ENCODE measurements at places on chromosomes 5 and 9.

- no peak for DNase-seq
These were observed 56.0 kb upstream of the MSX2 start for GRCh38 chr5:174668349-174668748.

DNA sequence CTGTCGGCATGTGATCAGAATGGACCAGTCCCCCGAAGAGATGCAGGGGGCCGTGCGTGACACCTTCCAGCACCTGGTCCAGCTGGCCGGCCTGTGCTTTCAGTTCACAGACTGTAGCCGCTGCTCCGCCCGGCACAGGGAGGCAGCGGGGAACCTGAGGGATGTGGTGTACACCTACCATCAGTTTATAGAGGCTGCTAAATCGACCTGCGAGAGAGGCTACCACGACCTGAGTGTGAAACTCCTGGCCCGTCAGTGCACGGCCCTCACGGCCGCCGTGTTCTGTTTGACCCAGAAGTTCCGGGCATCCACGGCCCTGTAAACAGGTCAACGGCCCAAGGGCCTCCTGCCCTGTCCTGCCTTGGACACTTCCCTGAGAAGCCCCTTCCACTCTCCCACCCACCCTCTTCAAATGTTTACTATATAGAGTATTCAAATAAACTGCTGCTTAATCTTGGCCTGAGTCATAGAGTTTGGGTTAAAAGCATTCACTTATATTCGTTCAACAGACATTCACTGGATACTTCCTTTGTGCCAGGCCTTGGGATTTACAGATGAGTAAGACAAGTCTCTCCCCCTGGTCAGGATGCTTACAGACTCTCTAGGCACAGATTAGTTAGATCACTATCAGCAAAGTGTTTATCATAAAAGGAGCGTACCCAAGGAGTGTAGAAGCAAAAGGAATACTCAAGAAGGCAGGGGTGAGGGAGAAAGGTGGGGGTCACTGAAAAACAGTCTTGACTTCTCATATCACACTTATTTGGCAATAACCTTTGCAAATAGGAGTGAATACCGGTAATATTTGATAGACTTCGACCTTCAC lies 6.9 kb upstream of the TRMT10B start:
- DNase-seq = no peak

- DNase-seq = no peak
These were observed 347.0 kb downstream of the NTRK2 start for GRCh38 chr9:85016384-85017006.

- DNase-seq = no peak
These were observed 42.9 kb downstream of the LAMC3 start for GRCh38 chr9:131051592-131052517.

GRCh38 chr5:167765352-167765751 lies 526.1 kb upstream of the WWC1 start:
- DNase-seq = no peak

DNA sequence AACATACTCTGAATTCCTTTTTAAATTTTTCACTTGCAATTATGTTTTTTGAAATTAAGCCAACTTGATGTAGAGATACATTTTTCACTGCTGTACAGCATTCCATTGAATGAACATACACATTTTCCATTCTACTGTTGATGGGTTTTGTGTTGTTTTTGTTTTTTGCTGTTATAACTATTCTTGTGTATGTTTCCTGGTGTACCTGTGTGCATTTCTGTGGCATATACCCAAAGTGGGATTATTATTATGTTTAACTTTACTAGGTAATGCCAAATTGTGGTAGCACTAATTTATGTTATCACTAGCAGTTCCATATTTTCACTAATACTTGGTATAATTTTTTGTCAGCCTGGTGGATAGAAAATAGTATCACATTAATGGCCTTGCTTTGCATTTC lies 2.7 kb downstream of the RFESD start:
- no peak for DNase-seq

Data from Peyer's patch (tissue), 4 donors.